ENCODE measurements at places on chromosomes 12 and 14.

GRCh38 chr12:96371790-96372699 is 28.2 kb downstream of the CDK17 start:
- DNase-seq, result no peak

DNA sequence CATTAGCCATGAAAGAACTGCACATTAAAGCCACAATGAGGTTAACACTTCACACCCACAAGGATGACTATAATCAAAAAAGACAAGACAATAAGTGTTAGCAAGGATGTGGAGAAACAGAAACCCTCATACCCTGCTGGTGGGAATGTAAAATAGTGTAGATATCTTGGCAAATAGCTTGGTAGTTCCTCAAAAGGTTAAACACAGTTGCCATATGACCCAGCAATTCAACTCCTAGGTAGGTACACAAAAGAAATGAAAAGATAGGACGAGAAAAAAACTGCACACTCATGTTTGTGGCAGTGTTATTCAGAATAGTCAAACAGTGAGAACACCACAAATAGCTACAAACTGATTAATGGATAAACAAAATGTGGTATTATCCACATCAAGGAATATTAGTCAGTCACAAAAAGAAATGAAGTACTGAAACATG is 93.5 kb downstream of the ATXN2 start:
- no peak for DNase-seq

- peak; percentile 17 for DNase-seq
These were observed 73.4 kb downstream of the CAPZA3 start for GRCh38 chr12:18811273-18811672.

DNA sequence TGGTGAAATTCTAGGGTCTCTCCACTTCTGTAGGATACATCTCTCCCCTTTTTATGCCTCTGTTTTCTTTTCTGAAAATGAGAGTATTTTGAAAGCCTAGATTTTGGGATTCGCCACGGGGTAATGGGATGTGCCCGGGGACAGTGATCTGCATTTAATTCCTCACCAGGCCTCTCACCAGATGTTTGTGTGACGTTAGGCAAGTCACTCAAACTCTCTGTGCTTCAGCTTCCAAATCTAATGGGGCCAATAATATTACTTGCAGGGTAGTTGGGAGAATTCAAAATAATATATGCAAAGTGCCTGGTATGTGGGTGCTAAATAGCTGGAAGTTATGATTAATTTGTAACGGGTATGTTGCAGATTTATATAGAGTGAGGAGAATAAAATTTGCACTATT is 78.8 kb downstream of the C12orf75 start:
- DNase-seq, result no peak

DNA sequence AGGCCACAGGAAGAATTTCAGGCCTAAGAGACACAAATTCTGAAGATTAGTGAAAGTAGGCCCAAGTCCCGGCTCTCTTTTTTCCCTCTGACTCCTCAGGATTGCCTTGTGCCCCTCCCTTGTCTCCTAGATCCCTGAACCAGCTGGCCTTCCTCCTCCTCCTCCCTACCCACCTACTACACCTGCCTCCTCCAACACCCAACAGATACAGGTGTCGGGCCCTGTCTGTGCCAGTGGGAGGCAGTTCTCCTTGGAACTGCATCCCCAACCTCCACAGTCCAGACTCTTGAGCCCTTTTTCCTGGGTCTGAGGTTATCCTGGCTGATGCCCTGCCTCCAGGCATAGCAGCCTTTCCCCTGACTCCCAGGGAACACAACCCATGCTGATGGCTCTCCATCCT is 1.8 kb downstream of the PPP1R1A start:
- no peak for DNase-seq

GRCh38 chr14:104968153-104968527 is 10.0 kb downstream of the AHNAK2 start:
- peak; percentile 37 for DNase-seq

GRCh38 chr12:21434699-21435098 is 2.8 kb upstream of the PYROXD1 start:
- DNase-seq, result no peak

DNA sequence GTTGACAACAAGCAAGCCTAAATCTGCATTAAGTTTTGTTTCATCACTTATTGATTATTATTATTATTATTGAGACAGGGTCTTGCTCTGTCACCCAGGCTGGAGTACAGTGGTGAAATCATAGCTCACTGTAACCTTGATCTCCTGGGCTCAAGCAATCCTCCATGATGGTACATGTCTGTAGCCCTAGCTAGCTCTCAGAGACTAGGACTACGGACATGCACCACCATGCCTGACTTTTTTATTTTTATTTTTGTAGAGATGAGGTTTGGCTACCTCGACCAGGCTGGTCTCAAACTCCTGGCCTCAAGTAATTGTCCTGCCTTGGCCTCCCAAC is 35.7 kb upstream of the STK38L start:
- no peak for DNase-seq

DNA sequence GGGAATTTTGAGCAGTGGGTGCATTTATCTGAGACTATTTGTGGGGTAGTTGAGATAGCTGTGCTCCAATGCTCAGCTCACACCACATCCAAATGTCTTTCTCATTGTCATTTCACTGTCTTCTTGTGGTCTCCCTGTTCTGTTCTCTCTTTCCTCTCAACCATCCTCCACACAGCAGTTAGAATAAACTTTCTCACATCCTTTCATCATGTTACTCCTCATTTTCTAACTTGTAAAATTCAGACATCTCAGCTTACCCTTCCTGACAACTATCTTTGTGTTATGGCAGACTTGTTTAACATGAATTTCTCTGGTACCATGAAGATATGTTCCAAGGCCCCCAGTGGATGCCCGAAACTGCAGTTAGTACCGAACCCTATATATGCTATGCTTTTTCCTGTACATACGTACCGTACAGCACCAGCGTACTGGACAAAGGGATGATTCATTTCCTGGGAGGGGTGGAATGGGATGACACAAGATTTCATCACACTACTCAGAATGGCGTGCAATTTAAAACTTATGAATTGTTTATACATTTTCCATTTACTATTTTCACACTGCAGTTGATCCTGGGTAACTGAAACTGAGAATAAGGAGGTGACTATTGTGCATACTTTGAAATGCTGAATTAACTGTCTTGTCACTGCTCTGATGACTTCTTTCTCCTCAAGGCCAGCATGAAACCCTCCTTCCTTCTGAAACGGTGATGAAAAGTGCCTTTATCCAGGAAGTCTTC is 177.1 kb upstream of the SLC38A2 start:
- peak; percentile 92 for DNase-seq

- DNase-seq, result peak; percentile 65
These were observed 69.3 kb downstream of the SERPINA3 start for GRCh38 chr14:94681300-94682060.

DNA sequence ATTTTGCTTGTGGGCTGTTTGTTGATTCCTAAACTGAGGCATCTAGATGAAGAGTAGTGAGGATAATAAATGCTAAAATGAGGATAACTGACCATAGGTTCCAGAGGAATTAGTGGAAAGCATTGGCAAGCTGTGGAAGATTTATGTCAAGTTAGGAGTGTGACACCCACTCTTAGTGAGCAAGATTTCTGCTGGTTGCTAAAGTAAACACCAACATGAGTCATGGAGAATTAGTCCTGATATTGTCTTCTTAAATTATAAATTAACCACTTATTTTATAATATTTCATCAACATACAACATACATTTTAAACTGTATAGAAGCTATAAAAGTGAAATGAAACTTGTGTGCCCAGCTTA is 328.2 kb downstream of the RPL10L start:
- peak; percentile 2 for DNase-seq

GRCh38 chr12:70283232-70283631 is 40.0 kb downstream of the CNOT2 start:
- no peak for DNase-seq

GRCh38 chr14:100547633-100548294 is 39.5 kb downstream of the BEGAIN start:
- DNase-seq, result no peak

DNA sequence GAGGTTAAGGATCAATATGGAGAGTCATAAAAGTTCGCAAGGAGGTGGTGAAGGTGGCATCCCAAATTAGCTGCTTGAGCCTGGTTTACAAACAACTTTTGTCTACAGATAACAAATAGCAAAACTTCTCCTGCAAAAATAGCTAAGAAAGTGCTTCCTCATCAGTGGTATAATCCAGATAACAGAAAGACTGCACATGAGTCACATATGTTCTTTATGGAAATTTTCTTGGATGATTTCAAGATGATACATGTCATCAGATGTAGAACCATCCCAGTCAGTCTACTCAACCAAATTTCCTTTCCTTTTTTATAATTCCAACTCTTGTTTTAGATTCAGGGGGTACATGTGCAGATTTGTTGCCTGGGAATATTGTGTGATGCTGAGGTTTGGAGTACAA is 133.0 kb downstream of the BTG1 start:
- DNase-seq, result no peak

DNA sequence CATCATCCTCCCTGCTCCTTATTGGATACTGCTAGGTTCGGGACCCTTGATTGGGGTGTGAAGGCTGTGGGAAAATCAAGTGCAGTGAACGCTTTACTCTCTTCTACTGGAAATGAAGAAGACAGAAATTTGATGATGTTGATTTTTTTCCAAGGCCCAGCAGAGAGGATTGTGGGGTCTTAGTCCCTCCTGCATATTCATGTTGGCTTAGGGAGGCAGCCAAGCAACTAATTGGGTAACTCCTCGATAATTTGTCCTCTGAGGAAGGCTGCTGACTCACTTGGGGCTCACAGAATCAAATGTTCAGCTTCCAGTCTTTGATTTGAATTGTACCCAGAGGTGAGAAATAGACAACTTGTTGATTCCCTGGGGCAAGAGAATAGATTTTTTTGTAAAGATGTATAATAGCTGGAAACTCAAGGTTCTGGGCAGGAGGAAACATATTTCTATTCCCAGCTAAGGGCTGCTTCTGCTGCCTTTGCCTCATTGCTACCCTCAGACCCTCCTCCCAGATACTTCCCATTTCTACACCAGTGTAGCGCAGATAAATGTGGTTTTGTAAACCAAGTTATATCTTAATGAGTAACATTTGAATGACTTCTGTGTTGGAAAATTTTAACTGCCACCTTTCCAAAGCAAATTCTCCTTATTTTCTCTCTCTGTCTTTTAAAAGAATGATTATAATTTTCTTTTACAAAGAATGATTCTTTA is 21.7 kb downstream of the NEUROD4 start:
- DNase-seq, result peak; percentile 3

GRCh38 chr12:54222609-54223008 is 33.8 kb upstream of the SMUG1 start:
- peak; percentile 98 for DNase-seq

GRCh38 chr12:11729439-11730150 is 80.1 kb downstream of the ETV6 start:
- DNase-seq, result no peak

DNA sequence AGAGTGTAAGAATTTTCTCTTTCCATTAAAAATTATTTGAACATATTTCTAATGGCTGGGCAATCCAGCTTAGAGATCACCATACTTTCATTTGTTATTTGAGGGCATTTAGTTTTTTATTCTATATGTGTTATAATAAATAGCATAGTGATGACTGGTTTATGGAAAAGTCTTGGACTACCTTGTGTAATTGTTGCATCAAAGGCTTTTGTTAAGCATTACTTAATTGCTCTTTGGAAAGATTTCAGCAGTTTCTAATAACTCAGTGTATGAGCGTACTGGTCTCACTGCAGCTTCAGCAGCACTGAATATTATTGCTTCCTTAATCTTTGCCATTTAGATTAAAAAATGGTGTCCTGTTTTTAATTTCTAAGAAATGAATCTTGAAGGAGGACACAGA is 22.8 kb downstream of the TMEM19 start:
- DNase-seq, result peak; percentile 69

DNA sequence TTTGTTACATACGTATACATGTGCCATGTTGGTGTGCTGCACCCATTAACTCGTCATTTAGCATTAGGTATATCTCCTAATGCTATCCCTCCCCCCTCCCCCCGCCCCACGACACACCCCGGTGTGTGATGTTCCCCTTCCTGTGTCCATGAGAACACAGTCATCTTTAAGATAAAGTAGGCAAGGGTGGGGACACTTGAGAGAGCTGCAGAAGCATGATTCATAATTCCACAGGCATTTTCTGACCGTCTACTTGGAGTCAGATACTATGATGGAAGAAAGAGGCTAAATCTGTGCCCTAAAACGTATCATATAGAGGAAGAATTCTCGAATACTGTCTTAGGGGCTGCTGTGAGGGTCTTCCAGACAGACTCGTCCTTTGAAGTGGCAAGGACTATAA is 145.9 kb upstream of the VASH1 start:
- DNase-seq, result no peak

- DNase-seq, result no peak
These were observed 20.6 kb upstream of the CPM start for GRCh38 chr12:68953536-68953935.

- peak; percentile 35 for DNase-seq
These were observed 606 bp downstream of the TNFAIP2 start for GRCh38 chr14:103123634-103124500.
